ENCODE measurements at places on chromosomes 6 and 20.

- no peak for DNase-seq
These were observed 118.8 kb downstream of the MAP3K7 start for GRCh38 chr6:90468080-90468479.

GRCh38 chr6:166542580-166542912, 43.9 kb downstream of the RAMACL start:
- no peak for DNase-seq

GRCh38 chr6:25174678-25175077, 104.5 kb upstream of the CARMIL1 start:
- DNase-seq = no peak

DNA sequence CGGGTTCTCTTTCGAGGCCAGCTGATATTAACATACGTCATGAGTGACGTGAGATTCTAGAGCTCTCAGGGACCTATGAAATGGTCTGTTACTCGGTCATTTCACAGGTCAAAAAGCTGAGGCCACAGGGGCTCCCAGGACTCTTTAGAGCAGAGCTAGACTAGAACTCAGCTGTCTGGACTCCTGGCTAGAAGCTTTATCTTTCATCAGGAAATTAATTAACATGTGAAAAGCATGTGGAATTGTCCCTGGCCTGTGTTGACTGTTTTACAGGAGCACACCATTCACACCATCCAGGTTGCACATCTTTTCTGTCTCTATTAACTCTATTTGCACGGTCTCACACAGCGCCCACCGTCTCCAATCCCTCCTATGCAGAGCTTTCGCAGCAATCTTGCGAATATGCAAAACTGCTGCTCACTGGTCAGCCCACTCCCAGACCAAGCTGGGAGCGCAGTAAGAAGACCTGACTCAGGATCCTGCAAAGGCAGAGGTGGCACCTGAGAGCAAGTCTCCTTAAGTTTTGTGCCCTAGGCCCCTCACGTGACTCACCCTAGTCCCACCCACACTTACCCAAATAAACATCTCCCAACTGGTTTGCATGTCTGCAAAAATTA, 522.5 kb downstream of the CD83 start:
- DNase-seq = no peak

DNA sequence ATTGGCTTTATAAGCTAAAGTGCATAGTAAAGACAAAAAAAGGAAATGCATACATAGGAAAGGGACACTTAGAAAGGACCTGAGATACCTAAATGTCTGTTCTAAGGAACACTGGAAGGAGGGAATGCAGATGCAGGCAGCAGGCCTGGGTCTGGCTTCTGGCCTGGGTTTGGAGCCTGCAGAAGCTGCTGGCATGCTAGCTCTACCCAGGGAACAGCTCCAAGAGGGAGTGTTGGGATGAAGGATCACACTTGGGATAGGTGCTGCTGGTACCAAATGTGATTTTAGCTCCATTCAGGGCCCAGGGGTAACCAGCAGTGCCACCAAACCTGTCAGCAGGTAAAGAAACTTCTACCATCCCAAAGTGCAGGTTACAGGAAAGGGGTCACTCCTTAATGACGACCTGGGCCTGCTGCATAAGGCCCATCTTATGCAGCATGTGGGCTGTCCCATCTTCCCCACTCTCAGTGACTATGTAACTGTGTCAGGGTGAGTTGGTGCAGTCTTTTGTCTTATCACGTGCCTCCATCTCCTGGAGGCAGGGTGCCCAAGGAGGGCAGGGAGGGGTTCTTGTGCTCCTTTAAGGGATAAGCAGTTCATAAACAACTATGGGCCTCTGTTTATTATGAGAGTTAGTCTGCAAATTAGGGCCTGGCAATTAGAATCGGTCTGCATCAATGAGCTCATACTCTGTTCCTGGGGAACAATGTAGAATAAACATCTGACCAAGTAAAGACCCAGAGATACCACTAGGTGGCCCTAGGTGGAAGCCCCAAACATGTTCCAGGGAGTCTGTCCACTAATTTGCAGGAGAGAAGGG, 26.9 kb downstream of the DDX27 start:
- DNase-seq = peak; percentile 62

DNA sequence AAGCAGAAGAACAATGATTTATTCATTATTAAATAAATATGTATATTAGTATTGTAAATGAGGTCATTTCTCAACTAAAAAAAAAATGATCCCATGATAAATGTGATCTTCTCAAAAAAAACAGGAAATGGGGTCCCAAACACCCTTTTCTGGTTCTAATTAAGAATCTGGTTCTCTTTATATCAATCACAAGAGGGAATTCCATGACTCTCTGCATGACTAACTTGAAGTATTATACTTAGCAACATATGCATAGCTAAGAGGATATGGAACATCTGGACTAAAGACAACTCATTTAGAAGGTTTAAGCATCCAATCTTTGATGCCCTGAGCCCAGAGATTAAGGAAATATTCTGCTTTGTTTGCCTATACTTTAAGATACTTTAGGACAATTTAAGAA, 89.7 kb upstream of the EMILIN3 start:
- no peak for DNase-seq

DNA sequence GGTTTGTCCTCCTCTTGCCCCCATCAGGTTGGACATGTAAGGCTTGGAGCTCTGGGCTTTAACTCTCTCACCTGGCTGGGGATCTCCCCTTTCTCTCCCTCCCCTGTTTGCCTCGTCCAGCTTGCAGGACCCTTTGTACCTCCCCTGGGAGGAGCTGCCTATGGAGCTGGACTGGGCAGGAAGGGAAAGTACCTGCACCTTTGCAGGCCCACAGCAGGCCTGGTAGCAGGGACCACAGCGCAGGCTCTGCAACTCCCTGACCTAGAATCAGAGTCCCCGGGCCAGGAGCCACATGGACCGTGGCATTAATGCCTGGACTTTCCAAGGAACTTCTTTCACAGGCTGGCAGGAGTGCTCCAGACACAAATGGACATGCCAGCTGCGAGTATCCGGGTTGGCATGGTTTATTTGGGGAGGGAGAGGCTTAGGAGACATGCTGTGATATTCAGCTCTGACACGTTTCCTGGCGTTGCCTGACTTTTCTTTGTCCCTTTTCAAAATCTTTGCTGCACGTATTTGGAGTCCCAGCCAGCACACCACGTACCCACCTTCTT, 268.5 kb upstream of the EXOC2 start:
- no peak for DNase-seq

DNA sequence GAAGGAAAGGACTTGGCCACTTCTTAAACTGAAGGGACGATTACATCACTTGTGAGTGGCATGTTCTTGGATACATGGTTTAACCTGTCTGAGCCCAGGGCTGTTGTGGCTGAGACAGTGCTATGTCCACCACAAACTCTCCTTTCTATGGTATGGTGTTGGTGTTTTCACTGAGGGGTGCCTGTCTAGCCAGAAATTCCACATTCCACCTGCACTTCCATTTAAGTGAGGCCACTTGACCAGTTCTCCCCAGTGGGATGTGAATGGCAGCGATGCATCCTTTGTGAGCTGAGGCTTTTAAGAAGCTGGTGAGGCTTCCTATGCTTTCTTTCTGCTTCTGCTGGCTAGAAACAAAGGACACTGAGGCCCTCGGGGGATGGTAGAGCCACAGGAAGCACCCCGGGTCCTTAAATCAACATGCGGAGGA, 151.4 kb upstream of the CHD6 start:
- no peak for DNase-seq

- DNase-seq = no peak
These were observed 8.8 kb downstream of the WFDC3 start for GRCh38 chr20:45782890-45783289.

DNA sequence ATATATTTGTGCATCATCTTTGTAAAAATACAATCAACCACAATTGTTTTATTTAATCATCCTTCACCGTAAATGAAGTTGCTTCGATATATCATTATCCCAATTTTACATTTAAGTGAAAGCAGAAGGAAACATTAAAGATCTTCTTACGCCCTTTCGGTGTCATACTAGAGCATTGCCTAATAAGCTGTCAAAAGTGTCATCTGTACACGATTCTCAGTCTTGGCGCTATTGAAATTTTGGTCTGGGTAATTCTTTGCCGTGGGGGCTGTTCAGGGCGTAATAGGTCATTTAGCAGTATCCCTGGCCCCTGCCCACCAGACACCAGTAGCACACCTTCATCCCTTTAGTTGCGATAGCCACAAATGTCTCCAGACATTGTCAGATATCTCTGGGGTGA, 40.4 kb upstream of the TMEM170B start:
- DNase-seq = no peak

GRCh38 chr6:96861588-96861987, 24.3 kb upstream of the GPR63 start:
- DNase-seq = no peak

GRCh38 chr6:15621203-15622044, 41.4 kb downstream of the DTNBP1 start:
- no peak for DNase-seq

DNA sequence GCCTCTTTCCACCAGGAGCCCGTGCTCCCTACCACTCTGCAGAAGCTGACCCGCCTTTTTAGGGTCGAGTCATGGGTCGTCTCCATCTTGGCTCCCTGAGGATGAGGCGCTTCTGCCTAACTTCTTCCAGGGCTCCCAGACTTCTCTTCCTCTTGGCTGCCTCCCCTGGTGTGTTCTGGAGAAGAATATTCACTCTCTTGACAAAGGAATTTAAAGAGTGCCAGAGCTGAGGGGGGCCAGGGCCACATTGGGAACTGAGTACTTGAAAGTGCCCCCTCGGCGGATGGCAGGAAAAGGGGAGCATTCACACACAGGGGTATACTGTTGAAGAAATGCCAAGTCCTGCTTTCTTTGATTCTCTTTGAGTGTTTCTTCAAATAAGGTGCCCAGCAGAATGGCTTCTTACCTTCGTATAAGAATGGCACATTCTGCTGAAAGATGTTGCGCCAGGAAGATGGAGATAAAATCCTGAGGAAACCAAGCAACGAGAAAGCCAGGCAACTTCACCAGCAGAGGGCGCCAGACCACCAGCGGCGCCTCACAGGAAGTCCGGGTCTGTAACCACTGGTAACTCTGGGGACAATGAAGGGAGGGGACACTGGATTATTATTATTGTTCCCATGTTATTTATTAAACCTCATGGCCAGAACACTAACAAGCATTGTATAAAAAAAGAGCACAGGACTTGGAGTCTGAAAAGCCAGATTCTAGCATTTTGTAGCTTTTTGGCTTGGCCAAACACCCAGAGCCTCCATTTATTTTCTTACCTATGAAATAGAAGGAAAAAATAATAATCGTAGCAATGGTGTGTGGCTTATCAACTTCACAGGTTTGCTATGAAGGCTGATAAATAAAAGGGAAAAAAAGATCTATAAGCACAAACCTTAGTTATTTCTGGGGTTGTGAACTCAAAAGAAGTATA, 176.7 kb downstream of the HACE1 start:
- DNase-seq = peak; percentile 75

- no peak for DNase-seq
These were observed 14.5 kb downstream of the VSTM2L start for GRCh38 chr20:37917461-37917860.

GRCh38 chr20:16864069-16864468, 115.9 kb downstream of the OTOR start:
- DNase-seq = no peak

- no peak for DNase-seq
These were observed 64.7 kb downstream of the ARHGAP18 start for GRCh38 chr6:129645106-129645829.

DNA sequence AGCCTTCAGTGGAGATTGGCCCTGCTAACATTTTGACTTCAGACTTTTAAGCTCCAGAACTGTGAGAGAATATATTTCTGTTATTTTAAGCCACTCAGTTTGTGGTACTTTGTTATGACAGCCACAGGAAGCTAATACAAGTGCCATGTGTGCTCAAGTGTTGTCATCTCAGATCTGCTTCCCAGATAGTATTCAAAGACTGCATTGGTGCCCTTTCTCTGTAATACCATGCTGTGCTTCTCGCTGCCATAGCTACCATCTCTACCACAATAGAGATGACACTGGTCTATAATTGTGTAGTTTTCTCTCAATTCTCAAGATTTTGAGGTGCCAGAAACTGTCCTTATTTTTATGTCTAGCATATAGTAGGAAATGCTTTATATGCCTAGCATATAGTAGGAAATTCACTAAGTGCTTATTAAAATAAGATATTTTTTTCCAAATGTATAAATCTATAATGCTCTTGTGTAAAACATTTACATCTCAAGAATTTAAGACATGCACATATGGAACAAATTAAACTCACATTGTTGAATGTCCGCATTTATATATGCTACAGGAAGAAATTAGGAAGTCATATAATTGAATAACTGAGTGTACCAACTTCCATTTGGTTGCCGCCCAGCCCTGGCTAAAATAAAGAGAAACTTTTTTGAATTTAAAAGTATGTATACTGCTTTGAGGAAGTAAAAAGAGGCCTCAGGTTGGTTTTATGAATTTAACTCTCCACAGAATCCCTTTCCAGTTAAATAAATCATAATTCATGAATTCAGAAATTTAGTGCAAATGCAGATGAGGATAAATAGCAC, 77.6 kb downstream of the TPBG start:
- no peak for DNase-seq

DNA sequence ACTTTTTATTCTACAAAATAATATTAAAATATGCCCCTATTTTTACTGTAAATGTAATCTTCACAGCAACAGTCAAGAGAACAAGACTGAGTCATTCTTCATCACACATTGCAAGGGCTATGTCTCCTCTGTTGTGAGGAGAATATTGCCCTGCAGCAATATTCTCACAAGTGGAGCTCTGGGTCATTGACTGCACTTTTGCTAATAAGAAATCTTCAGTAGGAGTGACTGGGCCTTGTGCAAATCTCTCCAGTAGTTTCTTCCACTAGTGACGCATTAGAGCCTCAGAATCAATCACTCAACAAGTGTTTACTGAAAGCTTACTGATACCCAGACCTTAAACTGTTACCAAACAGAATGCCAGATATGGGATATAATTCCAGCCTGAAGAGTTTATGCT, 49.1 kb downstream of the LAMA2 start:
- no peak for DNase-seq

DNA sequence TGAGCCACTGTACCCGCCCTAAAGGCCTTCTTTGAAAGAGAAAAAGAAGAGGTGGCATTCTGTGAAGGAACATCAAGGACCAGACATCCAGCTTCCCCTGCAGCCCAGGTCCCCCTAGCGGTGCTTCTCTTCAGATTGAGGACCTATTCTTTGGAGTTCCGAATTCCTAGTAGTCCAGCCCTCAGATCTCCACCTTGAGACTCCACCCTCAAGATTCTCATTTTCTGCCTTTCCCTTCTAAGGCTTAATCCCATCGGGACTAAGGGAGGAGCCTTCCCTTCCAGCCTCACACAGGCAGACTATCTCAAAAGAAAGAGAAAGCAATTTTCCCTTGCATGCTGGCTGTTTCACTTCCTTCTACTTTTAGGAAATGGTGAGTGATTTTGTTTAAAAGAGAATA, 32.5 kb downstream of the MUC22 start:
- DNase-seq = peak; percentile 52

GRCh38 chr6:81026041-81026553, 726.4 kb downstream of the TENT5A start:
- DNase-seq = no peak

DNA sequence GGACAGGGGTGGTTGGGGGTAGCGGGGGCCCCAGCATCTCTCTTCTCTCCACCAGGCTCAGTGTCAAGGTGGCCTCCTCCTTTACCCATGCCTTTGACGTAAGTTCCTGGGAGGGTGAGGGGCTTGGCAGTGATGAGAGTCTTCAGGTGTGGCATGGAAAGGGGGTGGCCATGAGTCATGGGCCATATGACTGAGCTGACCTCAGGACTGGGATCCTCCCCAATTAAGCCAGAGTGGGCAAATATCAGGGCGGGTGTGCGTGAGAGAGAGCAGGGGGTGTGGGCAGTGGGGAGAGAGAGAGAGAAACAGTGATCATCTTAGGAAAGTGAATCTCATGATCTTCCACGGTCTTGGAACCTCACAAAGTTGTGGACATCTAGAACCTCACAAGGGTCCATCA, 8.2 kb upstream of the BPIFB4 start:
- no peak for DNase-seq

- no peak for DNase-seq
These were observed 1.5 kb downstream of the AGER start for GRCh38 chr6:32182555-32182981.

All from CD8-positive, alpha-beta T cell (primary cell).